ENCODE measurements at places on chromosomes 5 and 9.

DNA sequence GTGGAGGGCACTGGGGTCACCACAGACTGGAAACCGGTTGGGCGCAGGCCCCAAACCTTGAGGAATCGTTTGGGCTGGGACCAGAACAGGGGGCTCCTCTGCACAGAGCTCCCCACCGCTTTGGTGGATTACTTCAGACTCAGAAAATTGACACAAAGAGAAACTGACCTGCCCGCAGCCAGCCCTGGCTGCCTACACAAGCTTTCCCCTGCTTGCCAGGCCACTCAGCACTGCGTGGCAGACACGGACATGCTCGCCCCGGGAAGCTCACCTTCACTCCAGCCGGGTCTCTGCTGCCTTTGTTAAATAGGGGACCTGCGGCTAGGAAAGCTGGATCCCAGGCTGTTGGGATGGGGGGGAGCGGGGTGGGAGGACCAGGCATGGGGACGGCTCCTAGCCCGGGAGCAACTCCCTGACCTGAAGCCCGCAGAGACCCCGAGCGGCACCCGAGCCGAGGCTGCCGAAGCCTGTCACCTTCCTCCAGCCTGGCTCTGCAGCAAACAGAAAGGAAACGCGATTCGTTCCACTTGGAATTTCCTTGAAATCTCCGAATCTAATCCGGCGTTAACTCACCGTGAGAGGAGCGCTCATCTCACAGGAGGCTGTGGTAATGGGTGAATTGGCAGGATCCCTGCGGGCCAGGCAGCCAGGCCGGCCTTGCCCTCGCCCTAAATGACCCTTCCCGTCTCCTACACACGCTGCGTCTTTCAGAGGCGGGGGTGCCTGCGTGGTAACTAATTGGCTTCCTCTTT lies 8.8 kb downstream of the PAX5 start:
- DNase-seq = no peak

DNA sequence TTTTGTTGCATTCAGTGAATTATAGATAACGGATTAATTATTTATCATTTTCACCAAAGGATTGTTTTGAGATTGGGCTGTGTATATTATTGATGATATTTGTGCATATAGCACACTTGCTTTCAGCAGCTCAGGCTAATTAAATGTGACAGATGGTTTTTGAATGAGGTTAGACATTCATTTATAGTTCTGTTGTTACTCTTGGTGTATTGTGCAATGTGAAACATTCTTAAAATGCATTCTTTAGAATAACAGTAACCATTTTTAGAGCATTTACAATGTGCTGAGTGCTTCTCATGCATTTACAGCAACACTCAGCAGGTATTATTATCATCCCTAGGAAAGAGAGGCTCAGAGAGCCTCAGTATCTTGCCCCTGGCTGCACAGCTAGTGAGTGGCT lies 23.8 kb downstream of the NANS start:
- no peak for DNase-seq

GRCh38 chr9:37969130-37969529 lies 65.2 kb upstream of the SLC25A51 start:
- DNase-seq = no peak

GRCh38 chr5:89280103-89281037 lies 397.4 kb upstream of the MEF2C start:
- no peak for DNase-seq

GRCh38 chr5:76855961-76856360 lies 6.1 kb downstream of the S100Z start:
- peak; percentile 68 for DNase-seq

- DNase-seq = no peak
Observed at GRCh38 chr5:75275756-75276155, 39.1 kb upstream of the ANKRD31 start.

DNA sequence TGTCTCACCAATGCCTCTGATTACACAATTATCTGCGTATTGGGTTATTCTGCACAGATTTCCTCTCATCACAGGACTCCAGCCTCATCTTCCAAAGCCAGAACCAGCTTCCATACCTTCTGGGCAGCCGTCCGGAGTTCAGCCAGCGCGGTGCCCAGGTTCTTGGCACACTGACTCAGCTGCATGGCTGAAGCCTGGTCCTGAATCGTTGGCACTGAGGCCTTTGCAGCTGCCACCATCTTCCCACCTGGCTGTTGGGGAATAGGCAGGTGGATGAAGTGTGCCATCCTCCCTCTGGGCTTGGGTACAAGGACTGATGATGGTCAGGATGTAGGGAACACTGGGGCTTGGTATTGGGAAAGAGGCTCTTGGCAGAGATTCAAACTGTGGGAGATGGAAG lies 17.9 kb downstream of the TLN1 start:
- DNase-seq = no peak

- DNase-seq = no peak
Observed at GRCh38 chr5:151238303-151238741, 14.4 kb upstream of the CCDC69 start.

DNA sequence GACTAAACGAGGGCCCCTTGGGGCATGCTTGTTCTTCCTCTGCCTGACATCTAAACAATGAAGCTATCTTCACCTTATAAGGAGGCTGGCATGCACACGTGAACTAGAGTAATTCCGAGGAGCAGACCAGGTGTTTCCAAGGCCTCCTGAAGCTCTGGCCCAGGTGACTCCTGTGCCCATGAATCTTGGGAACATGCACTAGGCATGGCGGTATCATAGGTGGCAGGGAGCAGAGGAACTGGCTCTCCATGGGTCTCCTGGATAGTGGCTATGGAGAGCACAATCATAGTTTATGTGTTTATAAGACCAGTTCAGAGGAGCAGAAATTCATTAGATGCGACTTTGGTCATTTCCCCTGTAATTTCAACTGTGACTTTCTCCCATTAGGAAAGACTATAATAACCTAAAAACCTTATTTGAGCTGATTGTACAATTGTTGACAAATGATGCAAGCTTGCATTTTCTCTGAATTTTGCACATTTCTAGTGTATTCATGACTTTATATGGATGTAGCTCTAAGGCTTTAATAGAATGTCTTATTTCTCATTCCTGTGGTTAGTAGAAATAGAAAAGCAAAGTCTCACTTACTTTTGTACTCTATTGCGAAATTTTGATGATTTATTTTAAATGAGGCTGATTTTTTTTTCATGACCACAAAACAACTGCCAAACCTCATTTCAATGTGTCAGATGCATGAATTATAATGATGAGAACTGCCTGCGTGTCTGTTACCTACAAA lies 135.3 kb upstream of the RPS23 start:
- no peak for DNase-seq
